OCI-M1 (cell line): ENCODE measurements at places on chromosomes 6 and 20.

GRCh38 chr6:163285691-163286090 lies 128.8 kb upstream of the QKI start:
- DNase-seq, result no peak

DNA sequence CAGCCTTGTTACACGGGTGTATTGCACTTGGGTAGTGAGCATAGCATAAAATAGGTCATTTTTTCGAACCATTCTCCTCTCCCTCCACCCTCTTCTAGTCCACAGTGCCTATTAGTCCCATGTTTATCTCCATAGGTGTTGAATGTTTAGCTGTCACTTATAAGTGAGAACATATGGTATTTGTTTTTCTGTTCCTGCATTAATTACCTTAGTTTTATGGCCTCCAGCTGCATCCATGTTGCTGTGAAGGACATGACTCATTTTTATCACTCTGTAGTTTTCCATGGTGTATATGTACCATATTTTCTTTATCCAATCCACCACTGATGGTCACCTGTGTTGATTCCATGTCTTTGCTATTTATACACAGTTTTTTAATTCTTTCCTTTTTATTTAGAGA lies 889.5 kb downstream of the EYS start:
- DNase-seq, result no peak

DNA sequence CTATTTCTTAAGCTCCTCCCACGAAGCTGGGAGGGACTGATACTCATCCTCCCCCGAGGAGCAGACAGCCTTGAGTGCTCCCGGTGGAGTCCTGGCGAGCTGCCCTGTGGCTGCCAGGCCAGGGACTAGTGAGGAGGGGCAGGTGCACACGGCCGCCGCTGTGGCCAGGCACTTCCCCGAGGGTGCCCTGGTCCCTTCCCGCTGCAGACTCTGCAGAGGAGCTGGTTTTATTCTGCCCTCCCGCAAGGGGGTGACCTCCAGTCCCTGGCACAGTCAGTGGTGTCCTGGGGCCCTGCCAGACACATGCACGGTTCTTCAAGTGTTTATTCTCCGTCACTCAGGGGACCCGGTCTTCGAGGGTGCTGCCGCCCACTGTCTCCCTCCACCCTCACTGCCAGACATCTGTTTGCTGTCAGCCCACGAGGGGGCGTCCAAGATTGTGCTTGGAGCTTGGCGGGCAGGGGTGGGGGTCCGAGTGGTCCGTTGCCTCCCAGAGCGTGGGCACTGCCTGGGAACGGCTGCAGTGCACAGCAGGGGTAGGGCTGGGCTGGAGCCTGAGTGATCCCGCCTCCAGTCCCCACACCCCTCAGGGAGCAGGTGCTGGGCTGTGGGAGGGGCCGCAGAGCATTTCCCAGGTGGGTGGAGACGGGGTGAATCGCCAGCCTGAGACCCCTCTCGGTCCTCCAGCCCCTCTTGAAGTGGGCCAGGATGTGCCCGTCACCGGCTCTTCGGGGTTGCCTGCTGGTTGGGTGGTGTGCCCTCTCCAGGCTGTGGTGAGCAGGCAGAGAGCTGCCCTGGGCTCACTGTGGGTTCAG lies 3.1 kb upstream of the CABLES2 start:
- peak; percentile 59 for DNase-seq

DNA sequence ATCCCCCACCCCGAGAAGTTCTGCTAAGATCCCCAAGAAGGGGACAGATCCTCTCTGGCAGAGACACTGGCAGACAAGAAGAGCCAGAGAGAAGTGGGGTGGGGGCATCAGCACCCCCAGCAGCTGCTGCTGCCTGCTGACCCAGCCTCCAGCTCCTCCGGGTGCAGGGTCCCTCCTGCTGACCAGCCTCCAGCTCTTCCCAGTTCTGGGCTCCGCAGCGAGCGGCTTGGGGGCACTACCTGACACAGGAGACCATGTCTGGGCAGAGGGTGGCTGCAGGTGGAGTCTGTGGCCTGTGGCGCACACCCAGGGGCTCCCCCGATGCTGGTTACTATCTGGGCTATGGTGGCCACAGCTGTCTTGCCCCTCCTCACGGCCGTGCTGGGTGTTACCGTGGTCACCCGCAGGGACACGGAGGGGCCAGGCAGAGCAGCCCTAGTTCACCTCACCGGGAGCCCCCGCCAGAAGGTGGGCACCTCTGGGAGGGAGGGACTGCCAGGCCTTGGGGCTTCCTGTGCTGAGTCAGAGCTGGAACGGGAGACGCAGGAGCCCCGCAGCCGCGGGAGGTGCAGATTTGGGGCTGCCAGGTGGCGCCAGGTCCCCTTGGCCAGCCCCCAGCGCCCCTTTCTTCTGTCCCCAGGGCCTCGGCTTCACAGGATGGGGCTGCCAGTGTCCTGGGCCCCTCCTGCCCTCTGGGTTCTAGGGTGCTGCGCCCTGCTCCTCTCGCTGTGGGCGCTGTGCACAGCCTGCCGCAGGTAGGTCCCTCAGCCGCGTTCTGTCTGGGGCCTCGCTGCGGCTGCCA lies 630 bp downstream of the LIME1 start:
- no peak for DNase-seq

DNA sequence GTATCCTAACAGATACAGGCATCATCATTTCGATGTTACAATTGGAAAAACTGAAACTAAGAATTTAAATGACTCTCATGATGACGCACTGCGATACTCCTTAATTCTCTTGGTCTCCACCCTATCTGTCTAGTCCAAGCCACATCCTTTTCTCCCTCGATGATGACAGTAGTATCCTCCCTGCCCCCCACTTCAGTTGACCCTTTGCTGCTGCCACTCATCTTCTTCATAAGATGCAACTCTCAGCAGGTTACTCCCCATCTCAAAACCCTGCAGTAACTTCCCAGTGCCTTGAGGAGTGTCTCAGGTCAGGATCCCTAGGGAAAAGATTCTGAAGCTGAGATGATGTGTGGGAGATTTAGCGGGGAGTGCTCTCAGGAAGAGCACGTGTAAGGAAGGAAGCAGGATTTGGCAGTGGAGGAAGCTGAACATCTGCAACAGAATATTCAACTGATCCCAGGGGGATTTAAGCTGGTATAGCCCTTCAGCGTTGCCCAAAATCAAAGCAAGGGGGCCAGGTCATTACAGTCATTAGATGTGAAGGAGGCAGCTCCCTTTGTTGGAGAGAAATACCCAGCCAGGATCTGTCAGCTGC lies 16.1 kb downstream of the JPH2 start:
- DNase-seq, result peak; percentile 10

DNA sequence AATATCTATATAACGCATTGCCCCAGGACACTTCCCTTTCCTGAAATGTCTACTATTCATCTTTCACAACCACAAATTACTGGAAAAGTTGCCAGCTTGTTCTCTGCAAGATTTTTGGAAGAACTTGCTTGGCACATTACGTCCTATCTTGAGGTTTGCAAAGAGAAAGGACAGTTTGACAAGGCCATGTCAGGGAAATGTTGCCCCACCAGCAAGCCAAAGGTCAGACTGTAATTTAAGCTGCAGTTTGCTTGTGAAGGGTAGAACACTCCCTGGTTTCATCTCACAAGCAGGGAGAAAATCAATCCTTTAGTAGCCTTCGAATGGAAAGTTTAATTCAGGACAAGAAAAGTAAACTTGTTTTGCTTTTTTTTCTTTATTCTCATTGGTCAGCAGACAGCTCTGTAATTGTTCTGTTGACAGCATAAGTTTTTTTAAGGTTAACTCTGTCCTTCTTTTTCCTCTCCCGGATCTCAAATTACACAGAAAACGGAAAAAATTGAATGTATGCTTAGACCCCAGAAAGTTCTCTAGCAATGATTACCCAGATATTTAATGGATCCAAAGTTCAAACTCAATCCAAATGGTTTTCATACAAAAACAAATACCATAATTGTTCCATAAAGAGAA lies 541.8 kb upstream of the NRSN1 start:
- DNase-seq, result no peak

- DNase-seq, result no peak
Observed at GRCh38 chr6:141925001-141925400, 207.7 kb upstream of the GJE1 start.

GRCh38 chr6:138162955-138163575 lies 1.3 kb downstream of the ARFGEF3 start:
- DNase-seq, result no peak

GRCh38 chr20:33062105-33062824 lies 8.6 kb downstream of the BPIFB3 start:
- no peak for DNase-seq

DNA sequence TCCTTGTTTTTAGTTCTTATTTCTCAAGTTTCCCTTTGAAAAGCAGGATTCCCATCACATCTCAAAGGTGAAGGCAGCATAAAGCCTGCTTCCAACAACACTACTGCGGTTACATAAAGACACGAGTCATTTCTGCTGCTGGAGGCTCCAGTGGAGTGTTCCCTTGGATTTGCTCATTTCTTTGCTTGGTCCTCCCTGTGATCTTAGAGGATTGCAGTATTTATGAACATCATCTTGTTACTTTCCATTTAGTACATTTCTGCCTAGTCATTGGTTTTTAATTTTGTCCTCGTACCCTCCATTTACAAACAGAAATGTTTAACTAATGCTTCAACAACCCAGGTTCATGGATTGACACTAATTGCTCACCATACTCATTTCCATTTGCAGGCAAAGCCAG lies 298.8 kb downstream of the ZNF217 start:
- no peak for DNase-seq
